HS-5 (cell line): ENCODE measurements at places on chromosomes 16 and 17.

- no peak for DNase-seq
These were observed 255.5 kb upstream of the KCNJ16 start for GRCh38 chr17:69819316-69820087.

DNA sequence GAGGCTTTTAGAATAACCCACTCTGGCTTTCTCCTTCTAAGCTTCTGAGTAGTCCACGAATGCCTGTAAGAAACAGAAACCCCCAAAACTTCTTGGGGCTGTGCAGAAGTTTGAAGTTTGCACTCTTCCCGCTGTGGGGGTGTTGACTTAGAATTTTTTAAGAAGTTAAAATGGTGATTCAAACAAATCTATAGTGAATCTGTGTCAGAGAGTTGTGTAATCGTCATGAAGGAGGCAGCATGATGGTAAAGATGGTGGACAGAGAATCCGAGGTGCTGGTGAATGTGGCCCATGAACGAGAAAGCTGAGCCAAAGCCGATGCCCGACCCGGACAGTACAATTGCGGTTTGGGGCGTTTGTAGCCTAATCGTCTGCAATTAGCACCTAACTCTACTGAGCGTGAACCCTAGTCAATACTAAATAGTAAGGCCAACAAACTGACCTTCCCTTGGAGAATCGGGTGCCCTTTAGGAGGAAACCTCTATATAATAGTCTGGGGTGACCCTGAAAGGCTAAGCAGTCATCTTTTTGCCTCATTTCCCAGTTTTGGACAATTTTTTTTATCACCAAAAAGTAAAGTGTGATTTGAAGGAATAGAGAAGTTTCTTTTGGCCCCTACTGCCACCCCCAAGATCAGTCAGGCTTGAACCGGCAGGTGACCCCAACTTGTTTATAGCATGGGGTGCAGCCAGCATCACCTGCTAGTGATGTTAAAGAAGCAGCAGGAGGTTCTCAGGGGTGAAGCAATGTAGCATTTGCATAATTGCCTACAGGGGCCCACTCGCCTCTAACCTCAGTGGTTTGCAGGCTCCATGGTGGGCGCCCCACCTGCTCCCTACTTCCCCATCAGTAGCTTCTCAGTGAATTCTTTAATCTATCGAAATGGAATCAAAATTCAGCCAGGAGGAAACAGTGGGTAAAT, 11.2 kb downstream of the IRF8 start:
- DNase-seq: no peak

DNA sequence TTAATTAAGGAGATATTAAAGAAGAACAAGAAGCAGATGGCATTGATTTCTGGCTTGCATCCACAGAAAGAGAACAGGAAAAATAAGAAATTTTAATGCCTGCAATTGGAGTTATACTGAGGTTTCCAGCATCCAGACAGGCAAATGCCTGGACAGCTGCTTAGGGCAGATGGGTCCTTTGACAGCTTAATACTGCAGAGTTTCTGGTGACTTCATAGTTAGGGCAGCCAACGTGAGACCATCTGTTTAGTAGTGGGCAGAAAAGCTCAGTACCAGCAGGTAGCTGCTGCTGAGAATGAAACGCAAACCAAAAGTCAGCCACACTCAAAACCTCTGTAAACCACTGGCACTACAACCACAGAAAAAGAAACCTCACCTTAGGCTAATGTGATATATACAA, 109.8 kb downstream of the CDK5R1 start:
- DNase-seq: no peak

DNA sequence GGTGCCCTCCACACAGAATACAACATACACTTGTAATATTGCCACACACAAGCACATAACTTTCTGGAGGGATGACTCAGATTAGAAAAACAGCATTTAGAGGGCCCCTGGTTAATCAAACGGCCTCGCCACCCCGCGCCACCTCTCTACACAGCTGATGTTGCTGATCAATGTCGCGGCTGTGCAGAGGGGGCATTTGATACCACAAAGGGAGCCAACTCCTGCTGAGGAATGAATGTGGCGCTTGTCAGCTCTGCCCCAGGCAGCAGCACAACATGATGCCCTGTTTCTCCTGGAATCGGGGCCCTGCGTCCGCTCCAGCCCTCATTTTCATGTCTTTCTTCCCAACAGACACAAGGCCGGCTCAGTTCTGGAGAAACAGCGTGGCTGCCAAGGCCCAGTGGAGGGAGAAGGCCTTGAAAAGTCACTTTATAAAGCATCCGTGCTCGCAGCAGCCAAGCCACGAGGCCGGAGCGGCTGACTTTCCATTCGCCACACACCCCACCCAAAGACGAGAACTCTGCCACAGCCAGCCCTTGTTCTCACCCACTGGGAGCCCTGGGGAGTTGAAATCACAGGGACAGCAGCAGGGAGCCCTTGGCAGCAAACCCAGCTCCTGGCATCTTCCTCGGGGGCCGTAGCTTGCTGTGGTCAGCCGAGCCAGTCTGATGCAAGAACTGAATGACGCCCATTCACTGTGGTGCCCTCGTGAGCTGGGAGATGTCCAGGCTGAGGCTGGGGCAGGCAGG, 65.6 kb downstream of the XYLT1 start:
- DNase-seq: no peak

- no peak for DNase-seq
These were observed 278.3 kb downstream of the SEC14L1 start for GRCh38 chr17:77419095-77419494.

DNA sequence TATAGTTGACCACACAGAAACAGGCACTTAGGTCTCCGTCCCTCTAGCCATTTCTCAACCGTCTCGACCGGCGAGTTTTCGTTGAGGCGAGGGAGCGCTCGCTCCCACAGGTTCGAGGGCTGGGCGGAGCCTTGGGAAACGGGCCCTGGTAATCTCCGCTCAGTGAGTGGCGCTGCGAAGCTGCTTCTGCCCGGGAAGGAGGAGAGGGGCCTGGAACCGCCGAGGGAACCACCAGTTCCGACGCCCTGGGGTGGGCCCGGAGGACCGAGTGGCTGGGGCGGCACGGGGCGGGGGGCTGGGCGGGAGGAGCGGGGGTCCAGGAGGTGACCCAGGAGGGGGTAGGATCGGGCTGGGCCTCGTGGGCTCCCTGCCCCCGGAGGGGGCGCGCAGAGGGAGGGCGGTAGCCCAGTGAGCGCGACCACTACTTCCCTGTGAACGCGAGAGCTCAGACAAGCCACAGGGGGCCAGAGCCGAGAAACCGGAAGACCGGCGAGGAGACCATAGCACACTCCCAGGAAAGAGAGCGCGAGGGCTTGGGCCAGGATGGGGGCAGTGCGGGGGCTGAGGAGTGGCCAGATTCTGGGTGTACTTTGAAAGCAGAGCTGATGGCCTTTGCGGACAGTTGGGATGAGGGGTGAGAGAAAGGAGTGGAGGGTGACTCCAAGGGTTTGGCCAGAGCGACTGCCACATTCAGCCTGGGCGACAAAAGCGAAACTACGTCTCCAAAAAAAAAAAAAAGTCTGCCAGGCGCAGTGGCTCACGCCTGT, 29.9 kb upstream of the ARL4D start:
- DNase-seq: peak; percentile 35

GRCh38 chr17:55282379-55282702, 17.6 kb downstream of the HLF start:
- no peak for DNase-seq

DNA sequence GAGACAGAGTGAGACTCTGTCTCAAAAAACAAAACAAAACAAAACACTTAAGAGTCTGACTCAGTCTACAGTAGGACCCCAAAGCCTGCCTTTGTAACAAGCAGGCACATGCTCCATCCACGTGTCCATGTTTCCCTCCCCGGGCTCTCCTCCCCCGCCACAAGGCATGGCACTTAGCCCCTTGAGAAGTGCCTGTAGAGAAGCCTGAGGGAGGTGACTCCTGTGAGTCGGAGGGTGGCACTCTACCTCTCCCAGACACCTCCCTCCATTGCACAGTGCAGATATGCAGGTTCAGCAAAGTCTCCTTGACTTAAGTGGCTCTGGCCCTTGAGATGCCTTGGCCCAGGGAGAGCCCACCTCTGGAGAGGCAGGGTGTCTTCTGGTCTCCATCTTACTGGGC, 6.8 kb downstream of the FHOD1 start:
- DNase-seq: no peak

GRCh38 chr16:27724482-27725235, 174.7 kb downstream of the KATNIP start:
- no peak for DNase-seq

DNA sequence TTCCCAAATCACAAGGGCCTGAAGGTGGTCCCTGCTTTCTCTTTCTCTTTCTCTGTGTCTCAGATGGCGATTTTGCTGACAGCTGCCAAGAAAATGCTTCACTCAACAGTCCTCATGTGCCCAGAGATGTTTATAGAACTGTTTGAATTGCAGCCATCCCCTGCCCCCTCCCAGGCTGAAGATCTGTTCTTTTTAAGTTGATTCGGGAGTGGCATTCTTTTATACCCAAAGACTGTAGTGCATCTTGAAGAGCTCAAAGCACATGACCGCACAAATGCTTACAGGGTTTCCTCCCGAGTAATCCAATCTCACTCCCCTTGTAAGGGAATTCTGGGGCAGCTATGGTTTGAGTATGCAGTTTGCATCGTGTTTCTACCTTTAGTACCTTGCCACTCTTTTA, 75.7 kb downstream of the SEC14L1 start:
- DNase-seq: no peak

- DNase-seq: no peak
These were observed 14.9 kb upstream of the MAPK3 start for GRCh38 chr16:30137897-30138296.
